ENCODE measurements at places on chromosomes 1 and 21.

GRCh38 chr1:113141650-113142473 is 68.9 kb downstream of the LRIG2 start:
- DNase-seq, result no peak

GRCh38 chr1:212119397-212119837 is 83.9 kb downstream of the DTL start:
- DNase-seq, result no peak

DNA sequence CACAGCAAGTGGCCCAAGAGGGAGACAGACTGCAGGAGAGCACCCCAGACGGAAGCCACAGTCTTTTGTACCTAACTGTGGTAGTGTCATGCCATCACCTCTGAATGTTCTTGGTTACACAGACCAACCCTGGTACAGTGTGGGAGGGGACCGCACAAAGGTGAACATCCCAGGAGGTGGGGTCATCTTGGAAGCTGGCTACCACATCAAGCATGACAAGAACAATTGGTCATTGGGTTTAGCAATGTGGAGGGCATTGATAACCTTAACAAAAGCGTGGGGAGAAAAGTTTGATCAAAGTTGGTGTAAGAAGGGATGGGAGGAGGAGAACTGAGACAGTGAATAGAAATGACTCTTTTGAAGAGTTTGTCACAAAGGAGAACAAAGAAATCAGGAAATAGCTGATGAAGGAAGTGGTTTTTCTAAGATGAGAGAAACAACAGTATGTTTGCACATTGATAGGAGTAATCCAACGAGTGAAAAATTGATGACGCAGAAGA is 87.1 kb upstream of the CACNA1E start:
- peak; percentile 87 for DNase-seq

DNA sequence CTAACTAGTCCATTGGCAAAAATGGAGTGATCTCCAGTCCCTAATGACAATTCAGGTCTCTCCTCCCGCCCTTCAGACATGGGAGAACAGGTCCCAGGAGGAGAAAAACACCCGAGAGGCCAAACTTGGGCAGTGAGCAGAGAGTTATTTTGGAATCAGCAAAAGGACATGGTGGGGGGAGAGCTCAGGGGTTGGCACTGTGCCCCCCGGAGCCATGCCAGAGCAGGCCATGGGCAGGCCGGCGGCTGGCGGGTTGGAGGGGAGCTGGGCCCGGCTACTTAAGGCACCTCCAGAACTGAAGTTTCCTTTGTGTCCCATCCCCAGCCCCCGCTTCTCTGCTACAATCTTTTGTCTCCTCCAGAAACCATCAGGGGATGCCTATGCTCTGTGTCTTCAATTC is 7.1 kb downstream of the LGR6 start:
- no peak for DNase-seq

- no peak for DNase-seq
Measured at GRCh38 chr1:100943533-100943932, 47.6 kb downstream of the SLC30A7 start.

DNA sequence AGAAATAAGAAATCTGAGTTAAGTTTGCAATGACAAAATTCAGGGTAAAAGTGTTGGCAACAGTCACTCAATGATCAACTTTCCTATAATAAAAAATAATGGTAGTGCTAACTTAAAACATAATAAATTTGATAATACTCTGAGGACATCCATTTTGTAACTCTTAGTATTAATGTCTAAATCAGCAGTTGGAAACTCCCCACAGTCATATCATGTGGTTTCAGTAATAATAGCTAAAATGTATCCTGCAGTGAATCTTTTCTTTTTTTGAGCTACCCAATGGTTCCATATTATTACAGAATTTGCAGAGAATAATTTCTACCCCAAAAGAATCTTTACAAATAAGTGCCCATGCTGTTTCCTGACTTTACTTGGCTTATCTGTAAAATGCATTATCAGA is 286.7 kb downstream of the PTPRC start:
- DNase-seq, result no peak

DNA sequence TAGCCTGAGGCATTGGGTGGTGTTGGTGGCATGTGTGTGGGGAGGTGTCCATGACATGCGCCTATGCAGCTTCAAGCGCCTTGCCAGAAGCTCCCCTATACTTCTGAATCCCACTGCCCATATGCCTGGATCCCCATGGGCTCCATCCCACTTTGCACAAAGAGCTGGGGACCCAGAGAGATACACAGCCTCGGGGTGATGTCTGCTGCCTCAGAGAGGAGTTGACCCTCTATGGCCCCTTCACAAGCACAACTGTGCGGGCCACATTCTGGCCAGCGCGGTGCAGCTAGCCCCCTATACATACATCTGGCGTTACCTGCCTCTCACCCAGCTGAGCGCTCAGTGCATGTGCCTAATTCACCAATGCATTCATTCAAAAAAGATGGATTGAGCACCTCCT is 9.6 kb upstream of the PTPRF start:
- no peak for DNase-seq

DNA sequence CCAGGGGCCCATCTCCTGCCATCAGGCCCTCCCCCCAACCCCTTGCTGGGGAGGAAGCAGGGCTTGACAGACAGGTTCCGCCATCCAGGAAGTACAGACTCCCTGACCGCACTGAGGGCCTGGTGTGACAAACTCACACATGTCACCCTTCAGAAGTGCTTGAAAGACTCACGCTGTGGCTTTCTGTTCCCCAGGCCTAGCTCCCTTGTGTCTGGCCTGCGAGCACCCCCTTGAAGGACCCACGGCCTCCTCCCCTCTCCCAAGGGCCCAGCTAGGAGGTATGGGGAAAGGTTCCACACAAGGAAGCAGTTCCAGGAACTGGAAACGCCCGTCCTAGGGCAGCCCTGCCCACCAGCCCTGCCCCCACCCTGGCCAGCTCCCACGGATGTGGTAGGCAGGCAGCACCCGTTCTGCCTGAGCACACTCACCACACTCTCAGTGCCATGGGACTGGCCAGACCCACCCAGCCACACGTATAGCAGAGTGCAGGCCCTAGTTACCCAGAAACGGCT is 26.7 kb downstream of the SLC2A1 start:
- DNase-seq, result peak; percentile 34
